ENCODE measurements at places on chromosomes 2 and 18.

- H3K27me3 ChIP-seq = no peaks in the 10 kb centered on the region
- H3K4me1 ChIP-seq = no peaks in the 10 kb centered on the region
- H3K4me3 ChIP-seq = no peak overlapping the region
- H3K36me3 ChIP-seq = no peaks in the 10 kb centered on the region
These were observed 124.9 kb downstream of the PRKCE start for GRCh38 chr2:45776160-45776955.

DNA sequence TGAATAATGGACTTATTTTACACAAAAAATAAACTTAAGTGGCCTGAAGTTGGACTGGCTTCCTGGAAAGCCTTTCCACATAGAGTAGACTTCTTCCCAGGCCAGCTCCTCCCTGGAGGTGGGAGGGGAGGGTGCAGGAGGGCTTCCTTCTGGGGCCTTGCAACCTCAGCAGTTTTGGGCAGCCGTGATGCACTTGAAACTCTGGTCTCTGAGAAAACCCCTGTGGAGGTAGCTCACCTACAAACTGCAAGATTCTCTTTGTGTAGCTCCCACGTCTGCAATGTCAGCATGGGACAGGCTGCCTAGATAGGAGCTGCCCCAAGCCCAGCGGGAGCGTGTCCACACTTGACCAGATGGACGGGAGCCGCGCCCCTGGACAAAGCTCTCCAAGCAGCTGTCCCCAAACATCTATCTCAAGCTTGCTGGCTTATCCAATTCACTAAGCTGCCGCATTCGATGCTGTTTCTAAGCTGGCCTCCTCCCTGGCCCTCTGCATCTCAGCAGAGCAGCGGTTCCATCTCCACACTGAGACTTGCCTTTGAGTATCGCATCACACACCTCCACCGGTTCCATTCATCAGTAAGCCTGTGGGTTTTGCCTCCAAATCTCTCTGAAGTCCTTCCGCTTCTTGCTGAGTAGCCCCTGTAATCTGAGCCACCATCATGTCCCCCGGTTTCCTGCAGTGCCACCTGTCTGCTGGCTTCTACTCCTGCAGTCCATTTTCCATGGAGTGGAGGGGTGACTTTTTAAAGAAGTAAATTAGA, 1.6 kb upstream of the LPIN1 start:
- peak; percentile 49 for DNase-seq
- peaks cover 34% of the 10 kb centered on the region for H3K4me1 ChIP-seq
- no peak overlapping the region for H3K4me3 ChIP-seq
- no peaks in the 10 kb centered on the region for H3K27me3 ChIP-seq

- no peak for DNase-seq
- H3K36me3 ChIP-seq = no peaks in the 10 kb centered on the region
- H3K27ac ChIP-seq = no peak overlapping the region
These were observed 471.4 kb downstream of the CMPK2 start for GRCh38 chr2:6394276-6394675.

DNA sequence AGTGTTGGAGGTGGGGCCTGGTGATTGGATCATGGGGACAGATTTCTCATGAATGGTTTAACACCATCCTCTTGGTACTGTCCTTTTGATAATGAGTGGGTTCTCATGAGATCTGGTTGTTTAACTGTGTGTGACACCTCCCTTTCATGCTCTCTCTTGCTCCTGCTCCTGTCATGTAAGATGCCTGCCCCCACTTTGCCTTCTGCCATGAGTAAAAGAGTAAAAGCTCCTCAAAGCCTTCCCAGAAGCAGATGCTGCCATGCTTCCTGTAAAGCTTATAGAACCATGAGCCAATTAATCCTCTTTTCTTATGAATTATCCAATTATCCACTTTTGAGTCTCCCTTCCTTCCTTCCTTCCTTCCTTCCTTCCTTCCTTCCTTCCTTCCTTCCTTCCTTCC, 317.7 kb downstream of the RDH14 start:
- no peaks in the 10 kb centered on the region for H3K36me3 ChIP-seq
- no peak overlapping the region for H3K27ac ChIP-seq
- no peak for DNase-seq
- H3K4me1 ChIP-seq = no peaks in the 10 kb centered on the region
- no peaks in the 10 kb centered on the region for H3K27me3 ChIP-seq
- no peak overlapping the region for H3K4me3 ChIP-seq

- H3K36me3 ChIP-seq = no peaks in the 10 kb centered on the region
- no peak overlapping the region for H3K4me3 ChIP-seq
- no peaks in the 10 kb centered on the region for H3K4me1 ChIP-seq
- no peak overlapping the region for H3K27ac ChIP-seq
- H3K27me3 ChIP-seq = no peaks in the 10 kb centered on the region
These were observed 132.7 kb upstream of the HS6ST1 start for GRCh38 chr2:128451084-128452023.

GRCh38 chr2:10810202-10811161, 2.1 kb downstream of the PDIA6 start:
- no peaks in the 10 kb centered on the region for H3K27me3 ChIP-seq
- H3K27ac ChIP-seq = peak overlapping the region; percentile 86
- H3K4me1 ChIP-seq = peaks cover 20% of the 10 kb centered on the region
- DNase-seq = no peak

- H3K27me3 ChIP-seq = no peaks in the 10 kb centered on the region
- H3K27ac ChIP-seq = no peak overlapping the region
- DNase-seq = no peak
- H3K4me3 ChIP-seq = no peak overlapping the region
- peaks cover 8% of the 10 kb centered on the region for H3K4me1 ChIP-seq
These were observed 232.6 kb downstream of the LDLRAD4 start for GRCh38 chr18:13451213-13451540.

DNA sequence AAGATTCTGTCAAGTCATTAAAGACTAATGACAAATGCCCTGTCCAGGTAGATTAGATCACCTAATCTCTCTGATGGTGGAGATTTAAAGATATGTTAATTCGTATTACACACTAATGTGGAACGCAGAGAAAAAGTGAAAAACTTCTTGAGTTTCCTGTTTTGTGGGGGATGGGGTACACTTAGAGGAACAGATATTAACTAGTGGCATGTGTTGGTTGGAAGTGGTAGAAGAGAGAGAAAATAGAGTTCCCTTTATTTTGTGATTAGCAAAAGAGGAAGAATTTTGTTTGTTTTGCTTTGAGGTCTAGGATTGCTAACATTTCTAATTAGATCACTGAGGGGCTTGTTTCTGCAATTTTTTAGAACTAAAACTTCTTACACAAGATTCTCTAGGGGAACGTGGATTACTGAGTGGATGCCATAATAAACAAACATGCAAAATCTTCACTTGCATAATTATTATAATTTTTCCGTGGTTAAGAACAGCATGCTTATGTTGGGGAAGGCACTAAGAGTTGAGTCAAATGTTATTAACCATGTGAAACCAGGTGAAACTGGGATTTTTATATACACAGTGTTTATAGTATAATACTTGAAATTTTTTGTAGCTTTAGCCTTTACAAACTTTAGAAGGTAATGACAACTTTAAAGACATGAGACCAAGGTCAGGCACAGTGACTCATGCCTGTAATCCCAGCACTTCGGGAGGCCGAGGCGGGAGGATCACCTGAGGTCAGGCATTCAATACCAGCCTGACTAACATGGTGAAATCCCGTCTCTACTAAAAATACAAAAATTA, 97.4 kb upstream of the STK17B start:
- H3K4me1 ChIP-seq = peaks cover 6% of the 10 kb centered on the region
- no peaks in the 10 kb centered on the region for H3K27me3 ChIP-seq
- no peaks in the 10 kb centered on the region for H3K36me3 ChIP-seq

DNA sequence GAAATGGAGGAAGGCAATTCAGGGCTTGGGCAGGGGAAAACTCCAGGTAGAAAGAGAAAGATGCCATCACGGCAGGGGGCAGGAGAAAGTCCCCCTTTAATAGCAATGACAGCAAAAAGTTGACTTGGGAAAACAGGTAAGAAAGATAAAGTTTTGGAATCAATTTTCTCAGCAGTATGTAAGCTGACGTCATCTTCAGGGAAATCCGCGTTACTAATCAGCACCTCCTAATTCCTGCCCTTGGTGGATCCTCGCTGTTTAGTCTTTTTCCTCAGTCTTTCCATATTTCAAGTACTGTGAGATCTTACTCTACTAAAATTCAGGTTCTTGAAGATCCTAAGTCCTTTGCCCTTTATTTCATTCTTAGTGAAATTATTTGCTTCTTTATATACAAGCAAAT, 233.0 kb downstream of the MREG start:
- no peak for DNase-seq
- no peak overlapping the region for H3K27ac ChIP-seq
- H3K4me1 ChIP-seq = peaks cover 27% of the 10 kb centered on the region
- H3K4me3 ChIP-seq = no peak overlapping the region
- H3K27me3 ChIP-seq = no peaks in the 10 kb centered on the region

- H3K36me3 ChIP-seq = no peaks in the 10 kb centered on the region
- peaks cover 8% of the 10 kb centered on the region for H3K4me1 ChIP-seq
- no peaks in the 10 kb centered on the region for H3K27me3 ChIP-seq
- H3K4me3 ChIP-seq = no peak overlapping the region
- DNase-seq = no peak
These were observed 48.2 kb downstream of the CXCR4 start for GRCh38 chr2:136069773-136070172.

- no peak for DNase-seq
- H3K4me3 ChIP-seq = no peak overlapping the region
- no peaks in the 10 kb centered on the region for H3K36me3 ChIP-seq
These were observed 78.4 kb upstream of the SALL3 start for GRCh38 chr18:78900938-78901909.

GRCh38 chr2:30305235-30305634, 73.9 kb downstream of the LBH start:
- H3K27ac ChIP-seq = no peak overlapping the region
- peaks cover 22% of the 10 kb centered on the region for H3K4me1 ChIP-seq
- no peak overlapping the region for H3K4me3 ChIP-seq
- DNase-seq = no peak
- no peaks in the 10 kb centered on the region for H3K27me3 ChIP-seq
- H3K36me3 ChIP-seq = no peaks in the 10 kb centered on the region

- no peaks in the 10 kb centered on the region for H3K27me3 ChIP-seq
- DNase-seq = no peak
- no peak overlapping the region for H3K4me3 ChIP-seq
- no peak overlapping the region for H3K27ac ChIP-seq
- H3K4me1 ChIP-seq = no peaks in the 10 kb centered on the region
These were observed 293.5 kb downstream of the RNF144A start for GRCh38 chr2:7210712-7211111.

DNA sequence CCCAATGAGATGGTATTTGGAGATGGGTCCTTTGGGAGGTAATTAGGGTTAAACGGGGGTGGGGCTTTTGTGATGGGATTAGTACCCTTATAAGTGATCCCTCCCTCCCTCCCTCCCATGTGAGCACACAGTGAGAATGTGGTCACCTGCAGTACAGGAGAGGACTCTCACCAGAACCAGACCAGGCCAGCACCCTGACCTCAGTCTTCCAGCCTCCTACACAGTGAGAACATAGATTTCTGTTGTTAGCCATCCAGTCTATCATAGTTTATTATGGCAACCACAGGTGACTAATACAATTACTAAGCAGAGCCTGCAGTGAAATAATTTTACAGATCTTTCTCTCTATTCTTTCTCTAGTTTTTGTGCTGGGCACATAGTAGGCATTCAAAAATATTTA, 137.7 kb upstream of the PKDCC start:
- H3K27ac ChIP-seq = no peak overlapping the region
- no peak for DNase-seq
- no peak overlapping the region for H3K4me3 ChIP-seq
- H3K27me3 ChIP-seq = no peaks in the 10 kb centered on the region
- no peaks in the 10 kb centered on the region for H3K36me3 ChIP-seq
